Cerebellar cortex (tissue), 1 donor: ENCODE measurements at places on chromosomes 13 and 19.

GRCh38 chr19:1953441-1954094 is 12.6 kb downstream of the CSNK1G2 start:
- no peak for DNase-seq

DNA sequence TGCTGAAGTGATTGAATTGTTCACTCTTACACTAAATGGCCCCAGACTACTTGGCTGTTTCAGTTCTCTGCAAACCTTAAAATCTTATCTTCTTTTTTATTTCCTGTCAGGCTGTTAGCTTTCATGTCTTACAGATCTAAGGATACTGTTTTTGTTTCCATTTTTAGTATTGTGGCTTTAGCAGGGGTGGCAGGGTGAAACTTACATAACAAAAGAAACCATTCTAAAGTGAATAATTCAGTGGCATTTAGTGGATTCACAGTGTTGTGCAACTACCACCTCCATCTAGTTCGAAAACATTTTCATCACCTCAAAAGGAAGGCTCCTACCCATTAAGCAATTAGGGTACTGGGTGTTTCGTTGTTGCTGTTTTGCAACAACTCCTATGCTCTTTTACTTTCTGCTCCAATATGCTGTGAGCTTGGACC is 19.8 kb downstream of the TMEM272 start:
- no peak for DNase-seq

DNA sequence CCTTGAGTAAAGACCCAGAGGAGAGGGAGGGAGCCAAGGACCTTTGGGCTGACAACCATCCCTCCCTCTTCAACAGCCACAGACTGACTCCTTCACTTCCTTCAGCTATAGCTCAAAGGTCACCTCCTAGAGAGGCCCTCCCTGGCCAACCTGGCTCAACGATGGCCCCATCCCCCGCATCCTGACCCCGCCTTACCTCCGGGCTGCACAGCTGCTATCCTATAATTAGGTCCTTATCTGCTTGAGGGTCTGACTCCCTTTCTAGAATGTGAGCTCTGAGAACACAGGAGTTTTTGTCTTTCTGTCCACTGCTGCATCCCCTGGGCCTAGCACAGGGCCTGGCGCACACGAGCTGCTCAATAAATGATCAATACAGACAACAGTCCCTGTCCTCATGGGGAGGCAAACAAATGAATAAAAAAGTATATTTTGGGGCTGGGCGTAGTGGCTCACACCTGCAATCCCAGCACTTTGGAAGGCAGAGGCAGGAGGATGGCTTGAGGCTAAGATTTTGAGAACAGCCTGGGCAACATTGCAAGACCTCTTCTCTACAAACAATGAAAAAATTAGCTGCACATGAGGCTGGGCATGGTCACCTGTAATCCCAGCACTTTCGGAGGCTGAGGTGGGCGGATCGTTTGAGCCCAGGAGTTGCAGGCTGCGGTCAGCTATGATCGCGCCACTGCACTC is 6.6 kb upstream of the LGALS4 start:
- DNase-seq = no peak

GRCh38 chr19:4971424-4971793 is 2.5 kb downstream of the KDM4B start:
- DNase-seq = peak; percentile 61

DNA sequence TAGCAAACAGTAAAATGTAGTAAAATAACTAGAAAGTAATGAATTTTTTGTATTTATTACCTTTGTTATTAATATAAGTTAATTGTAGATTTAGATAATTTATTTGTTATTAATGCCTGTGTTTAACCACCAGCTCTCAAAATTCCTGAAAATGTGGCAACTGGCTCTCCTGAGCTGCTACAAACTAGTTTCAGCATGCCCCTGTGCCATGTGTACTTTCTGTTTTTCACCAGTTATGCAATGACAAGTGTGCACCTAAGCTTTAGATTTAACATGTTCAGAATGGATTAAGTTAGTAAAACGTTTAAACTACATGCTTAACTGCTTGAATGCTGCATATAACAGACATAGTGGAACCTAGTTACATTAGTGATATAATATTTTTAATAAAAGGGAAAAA is 88.1 kb downstream of the POSTN start:
- DNase-seq = no peak

DNA sequence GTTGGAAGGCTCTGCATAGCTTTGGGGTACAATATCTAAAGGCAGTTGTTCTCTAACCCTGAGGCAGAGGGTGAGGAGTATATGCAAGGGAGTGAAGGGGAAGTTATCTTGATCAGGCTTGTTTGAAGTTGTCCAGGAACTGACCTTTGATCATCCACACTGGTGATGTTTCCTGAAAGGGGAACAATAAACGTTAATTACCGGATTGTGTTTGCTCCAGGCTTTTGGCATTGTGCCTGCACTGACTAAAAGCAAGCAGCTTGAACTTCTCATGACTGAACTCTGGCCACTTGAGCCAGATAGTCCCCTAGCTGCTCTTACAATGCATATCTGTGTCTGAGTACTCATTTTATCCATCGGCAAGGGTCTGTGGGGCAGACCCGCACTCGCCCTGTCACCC is 27.0 kb upstream of the ZNF726 start:
- DNase-seq = no peak

- DNase-seq = no peak
These were observed 2678.4 kb downstream of the PCDH9 start for GRCh38 chr13:64551755-64552154.

DNA sequence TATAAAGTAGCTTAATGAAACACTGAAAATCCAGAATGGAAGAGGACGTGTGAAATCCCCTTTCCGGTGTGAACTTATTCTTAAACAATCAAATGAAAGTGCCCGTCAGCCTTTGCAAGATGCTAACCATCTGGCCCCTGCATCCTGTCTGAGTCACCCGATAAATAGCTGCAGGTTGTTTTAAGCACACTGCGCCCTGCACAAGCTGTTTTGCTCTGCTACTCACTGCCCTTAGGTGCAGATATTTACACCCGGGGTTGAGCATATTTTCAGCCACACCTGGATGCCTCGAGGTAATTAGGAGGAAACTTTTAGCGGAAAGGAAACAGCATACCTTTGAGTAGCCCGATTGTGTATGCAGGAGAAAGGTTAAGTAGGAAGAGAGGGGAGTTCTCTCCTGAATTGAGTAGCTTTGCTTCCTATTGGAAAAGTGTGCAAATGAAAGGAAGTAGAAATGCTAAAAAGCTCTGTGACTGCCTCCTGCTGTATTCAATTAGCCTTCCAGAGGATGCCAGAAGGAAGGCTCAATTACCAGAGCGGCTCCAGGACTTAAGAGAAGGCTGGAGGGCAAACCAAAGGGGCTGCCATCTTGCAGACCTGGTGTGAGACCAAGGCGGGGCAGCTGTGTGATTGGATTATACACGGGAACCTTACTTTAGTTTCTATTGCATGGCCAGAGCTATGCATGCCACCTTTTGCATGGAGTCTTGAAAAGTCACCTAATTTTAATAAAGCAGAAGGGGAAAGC is 42.5 kb downstream of the IRS2 start:
- peak; percentile 28 for DNase-seq

- no peak for DNase-seq
These were observed 150.9 kb downstream of the RFC3 start for GRCh38 chr13:33968520-33969507.
